Astrocyte of the cerebellum (primary cell): ENCODE measurements at places on chromosomes 6 and 20.

DNA sequence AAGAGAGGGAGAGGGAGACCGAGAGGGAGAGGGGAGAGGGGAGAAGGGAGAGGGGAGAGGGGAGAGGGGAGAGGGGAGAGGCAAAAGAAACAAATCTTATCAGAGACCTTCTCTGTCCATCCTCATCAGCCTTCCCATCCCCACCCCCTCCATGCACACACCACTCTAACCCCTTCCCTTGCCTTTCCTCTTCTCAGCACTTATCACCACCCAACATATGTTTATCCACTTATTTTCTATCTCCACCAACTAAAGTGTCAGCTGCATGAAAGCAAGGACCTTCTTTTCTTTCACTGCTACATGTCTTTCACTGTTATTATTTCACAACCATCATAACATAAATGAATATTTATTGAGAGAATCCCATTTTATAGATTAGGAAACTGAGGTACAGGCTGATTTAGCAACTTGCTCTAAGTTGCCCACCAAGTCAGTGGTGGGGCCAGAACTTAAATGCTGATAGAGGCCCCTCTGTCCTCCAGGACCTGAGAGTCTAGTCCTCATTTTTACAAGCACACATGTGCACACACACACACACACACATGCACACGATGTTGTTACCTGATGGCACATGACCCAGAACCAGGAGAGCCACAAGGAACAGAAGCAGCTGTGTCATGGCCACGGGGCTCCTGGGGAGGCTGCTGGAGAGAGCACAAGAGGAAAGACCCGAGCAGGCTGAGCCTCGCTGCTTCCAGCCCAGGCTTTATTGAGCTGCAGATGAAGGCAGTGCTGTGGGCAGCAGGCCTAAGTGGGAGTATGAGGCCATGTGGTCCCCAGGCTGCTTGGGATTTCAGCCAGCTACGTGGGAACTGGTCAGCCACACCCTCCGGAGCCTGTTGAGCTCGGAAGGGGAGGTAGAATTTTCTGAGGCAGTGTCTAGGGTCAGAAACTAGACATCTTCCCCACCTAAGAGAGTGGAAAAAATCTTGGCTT is 2.3 kb downstream of the DEFB124 start:
- no peak for DNase-seq

DNA sequence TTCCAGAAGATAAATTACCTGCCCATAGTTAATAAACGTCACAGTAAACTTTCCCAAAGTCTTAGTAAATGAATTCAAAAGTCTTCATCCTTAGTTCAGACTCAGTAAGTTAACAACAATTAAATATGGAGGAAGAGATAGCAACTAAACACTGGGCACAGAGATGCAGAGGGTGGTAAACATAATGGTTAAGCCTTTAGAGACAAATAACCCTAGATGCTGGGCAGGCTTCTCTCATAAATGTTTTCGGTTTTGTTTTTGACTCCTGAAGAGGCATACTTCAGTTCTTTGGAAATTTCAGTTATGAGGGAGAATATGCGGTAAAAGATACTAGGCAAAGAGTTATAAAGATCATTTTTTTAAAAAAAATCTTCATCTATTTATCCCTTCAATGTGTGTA is 369.8 kb downstream of the FRK start:
- no peak for DNase-seq

GRCh38 chr6:29661071-29661470 is 4.2 kb downstream of the MOG start:
- no peak for DNase-seq

DNA sequence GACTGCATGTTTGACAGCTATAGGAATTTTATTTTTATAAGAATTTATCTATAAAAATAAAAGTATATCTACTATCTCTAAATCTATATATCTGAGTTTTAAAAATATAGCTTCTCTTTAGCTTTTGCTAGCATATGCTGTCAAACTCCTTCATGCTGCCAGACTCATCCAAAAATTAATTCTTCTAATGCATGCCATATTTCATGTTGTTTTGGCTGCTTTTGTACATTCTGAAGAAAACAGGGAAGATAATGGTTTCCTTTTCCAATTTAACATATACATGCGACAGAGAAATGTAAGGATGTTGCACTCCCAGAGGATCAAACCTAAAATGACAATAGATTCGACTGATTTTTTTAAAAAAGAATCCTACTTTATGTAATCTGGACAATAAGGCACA is 577.2 kb upstream of the FLRT3 start:
- no peak for DNase-seq

DNA sequence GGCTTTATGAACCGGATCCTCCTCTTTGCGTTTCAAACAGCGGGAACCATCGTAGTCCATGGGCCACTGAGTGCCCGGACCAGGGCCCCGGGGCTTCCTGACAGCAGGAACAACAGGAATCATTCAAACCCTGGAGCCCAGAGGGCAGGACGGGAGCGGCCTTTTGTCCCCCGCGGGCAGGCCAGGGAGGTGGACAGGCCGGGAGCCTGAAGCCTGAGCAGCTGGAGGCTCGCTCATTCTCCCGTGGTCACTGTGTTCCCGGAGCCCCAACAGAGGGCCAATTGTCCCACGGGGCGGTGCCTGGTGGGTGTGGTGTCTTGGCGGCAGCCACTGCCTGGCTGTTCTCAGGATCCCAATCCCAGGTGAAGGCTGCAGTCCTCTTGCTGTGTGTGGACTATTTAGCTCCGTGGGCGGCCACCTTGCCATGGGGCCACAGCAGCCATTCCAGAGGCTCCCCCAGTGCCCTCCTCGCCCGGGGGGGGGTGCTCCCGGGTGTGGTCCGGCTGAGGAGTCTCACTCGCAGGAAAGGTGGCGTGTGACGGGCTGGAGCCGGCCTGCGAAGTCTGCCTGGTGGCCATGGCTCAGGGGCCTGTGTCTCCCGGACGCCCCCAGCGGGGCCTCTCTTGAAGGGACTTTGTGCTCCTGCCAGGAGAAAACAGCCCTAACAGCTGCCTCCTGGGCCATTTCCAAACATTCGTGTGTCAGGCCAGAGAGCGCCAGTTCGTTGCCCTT is 77.2 kb upstream of the BHLHE23 start:
- no peak for DNase-seq

GRCh38 chr20:54648421-54649142 is 173.2 kb downstream of the DOK5 start:
- DNase-seq: no peak

GRCh38 chr6:13089296-13089994 is 238.9 kb downstream of the TBC1D7 start:
- no peak for DNase-seq

DNA sequence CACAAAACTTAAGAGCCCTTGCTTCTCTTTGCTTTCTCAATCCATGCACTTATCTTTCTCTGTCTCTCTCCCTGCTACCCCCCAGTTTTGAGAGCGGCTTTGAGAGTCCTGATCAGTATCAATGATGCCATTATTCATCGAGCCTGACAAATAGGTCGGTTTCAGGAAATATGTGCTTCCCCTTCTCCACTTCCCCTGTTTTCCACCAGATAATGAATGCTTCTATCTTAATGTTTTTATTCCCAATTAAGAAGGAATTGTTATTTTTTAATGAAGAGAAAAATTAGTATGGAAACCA is 117.7 kb downstream of the KIF13A start:
- no peak for DNase-seq

DNA sequence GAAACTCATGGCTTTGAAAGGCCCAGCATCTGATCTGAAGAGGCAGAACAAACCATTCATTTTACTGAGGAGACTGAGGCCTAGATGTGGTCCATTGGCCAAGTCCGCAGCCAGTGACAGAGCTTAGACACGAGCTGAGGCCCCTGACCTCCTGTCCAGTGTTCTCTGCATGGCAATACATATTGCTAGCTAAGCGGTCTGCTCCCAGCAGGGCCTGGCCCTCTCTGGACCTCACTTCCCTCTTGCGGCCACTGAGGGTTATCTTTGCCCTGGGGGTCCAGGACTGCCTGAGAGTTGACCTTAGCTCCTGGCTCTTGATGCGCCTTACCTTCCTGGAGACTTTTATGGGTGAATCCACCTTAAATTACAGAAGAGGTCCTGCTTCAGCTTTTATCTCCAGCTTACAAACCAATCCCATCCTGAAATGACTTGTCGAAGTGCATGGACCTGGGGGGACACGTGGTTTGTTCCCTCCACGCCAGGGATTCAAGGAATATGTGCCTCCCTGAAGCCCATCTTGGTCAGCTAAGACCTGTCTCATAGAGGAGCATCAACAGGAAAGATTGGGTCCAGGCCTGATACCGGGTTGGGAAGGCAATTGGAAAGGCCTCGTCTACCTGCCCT is 75.6 kb downstream of the CNBD2 start:
- DNase-seq: no peak

DNA sequence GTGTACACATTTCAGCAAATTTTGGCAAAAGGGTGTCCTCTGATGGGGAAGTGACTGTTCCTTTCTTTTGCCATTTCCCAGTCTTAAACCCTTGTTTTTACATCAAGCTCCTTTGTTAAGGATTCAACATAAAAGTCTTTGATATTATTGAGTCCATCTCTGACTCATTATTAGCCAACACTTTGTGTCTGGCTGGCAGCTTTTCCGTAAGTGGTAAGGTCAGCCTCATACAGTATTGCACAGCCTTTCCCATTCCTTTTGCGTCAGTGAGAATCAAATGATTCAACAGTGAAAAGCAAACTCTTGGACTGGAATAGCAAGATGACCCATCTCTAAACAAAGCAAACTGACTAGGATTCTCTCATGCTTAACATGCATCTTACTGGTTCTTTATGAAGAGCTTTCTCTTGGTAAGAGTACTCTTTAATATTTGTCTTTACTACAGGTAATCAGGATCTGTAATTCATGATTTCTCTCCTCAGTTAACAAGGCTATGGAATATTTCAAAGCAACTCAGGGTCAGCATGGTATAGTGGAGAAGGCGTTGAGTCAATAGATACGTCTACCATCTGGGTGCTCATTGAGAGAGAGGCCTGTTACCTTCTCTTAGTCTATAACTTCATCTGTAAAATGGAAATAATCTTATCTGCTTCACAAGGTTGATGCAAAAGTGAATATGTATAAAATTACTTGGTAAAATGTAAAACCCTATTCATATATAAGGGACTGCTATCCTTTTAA is 183.6 kb downstream of the PRL start:
- DNase-seq: peak; percentile 94
